Stimulated activated CD4-positive, alpha-beta T cell treated with anti-CD3 and anti-CD28 coated beads, Interleukin-12 subunit alpha, Interleukin-12 subunit beta, amount 100 ng/mL, for 24 hours (primary cell): ENCODE measurements at places on chromosomes 7 and 10.
A peak's percentile ranks its signal among the peaks of the same experiment; 100 is the strongest.

- DNase-seq, result no peak
These were observed 205.6 kb upstream of the ETV1 start for GRCh38 chr7:14195079-14195478.

DNA sequence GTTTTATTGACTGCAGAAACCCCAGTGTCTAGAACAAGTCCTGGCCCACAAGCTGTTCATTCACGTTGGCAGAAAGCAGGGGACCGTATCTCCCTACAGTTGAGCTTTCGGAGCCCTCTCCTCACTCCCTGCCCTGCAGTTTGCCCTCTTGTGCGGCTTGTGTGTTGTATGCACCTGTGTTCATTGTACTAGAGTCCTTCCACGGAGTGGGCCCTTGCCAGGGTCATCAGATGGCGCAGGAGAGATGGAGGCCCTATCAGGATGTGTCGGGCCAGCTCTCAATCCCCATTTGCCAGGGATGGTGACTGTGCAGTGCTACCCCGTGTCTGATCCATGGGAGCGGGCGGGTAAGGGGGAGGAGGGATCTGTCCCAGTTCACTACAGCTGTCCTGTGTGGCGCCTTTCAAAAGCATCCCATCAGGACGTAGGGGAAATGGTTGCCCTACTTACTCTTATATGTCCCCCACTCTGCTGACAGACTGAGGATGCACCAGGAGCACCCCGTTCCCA is 77.4 kb upstream of the PRR15 start:
- no peak for DNase-seq

DNA sequence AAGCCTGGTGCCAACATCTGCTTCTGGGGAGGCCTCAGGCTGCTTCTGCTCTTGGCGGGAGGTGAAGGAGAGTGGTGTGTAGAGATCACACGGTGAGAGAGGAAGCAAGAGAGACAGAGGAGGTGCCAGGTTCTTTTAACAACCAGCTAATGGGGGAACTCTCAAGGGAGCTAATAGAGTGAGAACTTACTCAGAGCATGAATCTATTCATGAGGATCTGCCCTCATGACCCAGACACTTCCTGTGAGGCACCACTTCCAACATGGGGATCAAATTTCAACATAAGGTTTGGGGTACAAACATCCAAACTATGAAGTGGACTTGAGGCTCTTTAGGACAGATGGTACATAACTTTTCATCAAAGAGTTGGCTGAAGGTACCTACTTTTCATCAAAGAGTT is 5.1 kb upstream of the ZNF32 start:
- no peak for DNase-seq

DNA sequence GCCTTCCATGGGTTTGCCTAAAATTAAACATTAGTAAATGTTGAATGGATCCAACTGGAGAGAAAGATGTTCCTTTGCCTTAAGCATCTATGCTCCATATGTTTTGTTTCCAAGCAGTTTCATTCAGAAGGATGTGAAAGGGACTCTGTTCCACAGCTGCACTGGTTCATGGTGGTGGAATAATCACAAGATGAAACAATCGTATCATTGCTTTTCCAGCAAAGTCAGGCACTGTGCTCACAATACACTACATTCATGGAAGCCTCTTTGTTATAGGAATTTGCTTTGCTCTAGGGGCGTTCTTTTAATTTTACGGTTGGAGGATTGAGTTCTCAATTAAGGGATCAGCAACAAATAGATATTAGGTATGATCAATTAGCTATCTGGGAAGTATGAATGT is 33.8 kb downstream of the RAMP3 start:
- DNase-seq, result no peak

DNA sequence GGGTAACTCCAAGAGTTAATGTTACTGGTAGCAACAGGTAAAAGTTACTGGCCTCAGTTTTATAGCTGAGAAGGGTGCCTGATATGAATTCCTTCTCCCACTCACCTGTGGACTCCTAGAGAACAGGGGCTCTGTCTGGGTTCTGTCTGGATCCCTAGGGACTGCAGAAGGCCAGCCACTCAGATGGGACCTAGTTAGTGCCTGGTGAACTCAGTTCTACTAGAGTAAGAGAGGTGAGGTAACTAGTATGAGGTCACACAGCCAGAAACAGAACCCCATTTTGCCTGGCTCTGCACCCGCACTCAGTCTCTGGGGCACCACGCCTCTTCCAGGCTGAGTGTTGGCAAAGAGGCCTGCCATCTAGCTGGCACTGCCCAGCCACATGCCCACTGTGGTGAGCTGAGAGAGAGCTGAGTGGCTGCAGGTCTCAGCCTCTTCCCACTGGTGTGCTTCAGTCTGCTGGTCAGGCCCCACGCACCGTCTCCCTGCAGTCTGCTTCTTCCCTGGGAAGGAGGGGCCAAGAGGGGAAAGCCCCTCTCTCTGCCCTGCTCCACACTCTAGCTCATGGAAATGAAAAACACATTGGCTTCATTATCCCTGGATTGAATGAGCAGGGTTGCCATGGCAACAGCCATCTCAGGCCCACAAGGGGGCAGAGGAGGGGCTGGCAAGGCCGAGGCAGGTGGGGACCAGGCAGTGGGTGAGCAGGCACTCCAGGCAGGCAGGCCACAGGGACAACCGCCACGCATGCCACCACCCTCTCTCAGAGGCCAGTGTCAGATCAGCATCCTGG is 110.6 kb downstream of the ZMIZ1 start:
- no peak for DNase-seq

DNA sequence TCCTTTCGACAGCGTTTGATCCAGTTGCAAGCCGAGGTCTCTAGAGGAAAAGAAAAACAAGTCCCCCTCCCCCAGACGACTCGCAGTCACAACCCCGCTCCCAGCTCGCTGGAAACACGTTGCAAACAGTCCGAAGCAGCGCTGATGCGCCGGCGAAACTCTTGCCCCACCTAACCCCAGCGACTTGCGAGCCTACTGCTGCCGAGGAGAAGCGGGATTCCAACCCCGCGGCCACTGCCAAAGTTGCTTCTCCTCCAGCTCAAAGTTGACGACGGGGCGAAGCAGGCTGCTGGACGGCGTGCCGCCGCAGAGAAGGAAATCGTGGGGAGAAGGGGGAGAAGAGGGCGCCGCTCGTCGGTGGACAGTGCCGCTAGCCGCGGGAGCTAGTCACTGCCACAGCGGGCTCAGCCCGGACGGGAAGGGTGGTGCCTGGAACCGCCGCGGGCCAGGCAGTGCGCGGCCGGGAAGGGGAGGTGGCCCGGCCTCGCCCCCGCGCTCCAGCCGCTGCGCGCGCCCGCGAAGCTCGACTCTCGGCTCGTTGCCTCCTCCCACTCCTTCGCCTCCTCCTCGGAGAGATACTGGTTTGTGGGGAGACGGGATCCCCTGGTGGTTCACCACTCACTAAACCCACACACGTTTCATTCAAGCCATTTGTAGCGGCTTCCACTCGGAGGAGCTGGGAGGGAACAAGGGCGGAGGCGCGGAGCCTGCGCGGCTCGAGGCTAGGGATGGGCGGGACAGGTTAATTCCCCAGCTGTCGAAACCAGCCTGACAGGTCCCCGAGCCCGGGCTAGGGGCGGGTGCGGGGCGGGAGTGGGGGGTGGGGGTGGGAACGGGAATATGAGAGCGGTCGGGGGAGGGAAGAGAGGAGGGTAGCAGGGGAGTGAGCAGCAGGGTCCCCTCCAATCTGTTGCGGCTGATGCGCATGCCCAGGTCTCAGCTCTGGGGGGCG is at the start of gene GPR37:
GPR37 (minus strand) TSS at position 392 of the 952 bp plus-strand sequence. CDS start 816 bp downstream, outside the sequence.
- peak; percentile 29 for DNase-seq

GRCh38 chr7:47266131-47266706 is 315.7 kb downstream of the TNS3 start:
- no peak for DNase-seq

DNA sequence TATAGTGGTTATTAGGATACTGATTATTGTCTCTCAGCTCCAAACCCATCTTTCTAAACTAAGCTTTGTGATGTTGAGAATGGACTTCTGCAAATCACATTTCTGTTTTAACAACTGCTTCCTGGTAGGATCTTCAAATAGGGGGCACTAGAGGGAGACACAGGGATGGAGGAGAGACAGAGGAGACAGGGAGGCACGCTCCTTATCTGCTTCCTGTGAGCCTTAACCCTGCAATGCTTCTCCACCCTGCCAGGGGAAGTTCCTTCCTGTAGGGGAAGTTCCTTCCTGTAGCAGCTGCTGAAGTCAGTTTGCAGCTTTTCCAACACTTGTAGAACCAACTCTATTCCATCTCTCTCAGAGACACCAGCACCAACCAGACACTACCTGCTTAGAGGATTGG is 847.2 kb downstream of the CCSER2 start:
- no peak for DNase-seq

GRCh38 chr10:77062381-77062780 is 575.2 kb downstream of the KCNMA1 start:
- no peak for DNase-seq

DNA sequence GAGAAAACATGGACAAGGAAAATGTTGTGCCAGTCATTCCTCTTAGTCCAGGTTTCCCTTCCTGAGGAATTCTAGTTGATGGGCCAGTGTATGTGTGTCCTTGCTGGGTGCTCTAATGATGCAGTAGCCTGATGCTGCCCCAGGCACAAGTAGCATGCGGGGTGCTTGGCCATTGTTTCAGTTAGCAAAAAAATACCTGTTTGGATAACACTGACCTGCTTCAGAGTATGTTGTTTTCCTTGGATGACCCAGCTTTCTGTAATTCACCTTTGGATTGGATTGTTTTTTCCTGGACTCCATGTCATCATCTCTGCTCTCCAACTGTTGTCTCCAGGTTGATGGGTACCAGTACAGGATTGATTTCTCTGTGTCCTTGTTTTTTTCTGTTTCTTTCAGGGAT is 169.2 kb downstream of the SND1 start:
- no peak for DNase-seq

DNA sequence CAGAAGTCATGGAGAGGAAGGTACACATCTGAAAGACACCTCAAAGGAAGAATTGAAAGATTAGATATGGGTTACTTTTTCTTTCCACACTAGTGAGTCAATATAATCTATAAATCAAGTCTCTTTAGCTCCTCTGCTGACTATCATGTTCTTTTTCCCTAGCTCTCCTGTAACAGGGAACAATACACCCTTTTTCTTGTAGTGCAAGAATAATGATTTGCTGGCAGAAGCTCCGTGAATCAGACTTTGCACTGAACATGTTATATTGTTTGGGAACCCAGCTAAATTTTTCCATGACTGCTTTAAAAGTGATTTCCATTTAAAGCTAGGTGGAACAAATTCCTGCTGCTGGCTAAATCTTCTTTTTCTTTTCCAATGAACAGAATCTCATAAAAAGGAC is 756.6 kb upstream of the C7orf33 start:
- no peak for DNase-seq

GRCh38 chr10:456486-456885 is 233.0 kb downstream of the DIP2C start:
- no peak for DNase-seq

DNA sequence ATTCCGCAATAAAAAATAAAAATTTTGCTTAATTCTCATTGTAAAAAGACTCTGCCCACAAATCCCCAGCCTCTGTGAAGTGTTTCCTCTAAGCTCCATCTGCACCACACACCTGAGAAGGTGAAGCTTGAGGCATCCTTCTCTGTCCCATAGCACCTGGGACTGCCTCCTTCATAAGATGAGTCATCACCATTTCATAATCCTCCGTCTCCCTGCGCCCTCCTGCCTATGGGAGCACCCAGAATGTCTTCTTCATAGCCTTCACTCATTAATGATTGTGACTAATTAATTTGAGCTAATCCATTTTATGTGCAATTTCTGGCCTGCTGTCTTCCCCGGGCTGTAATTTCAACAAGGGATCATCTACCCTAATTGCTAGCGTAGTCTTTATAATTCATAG is 90.3 kb downstream of the WDR11 start:
- no peak for DNase-seq

GRCh38 chr7:107494315-107494751 is 24.5 kb downstream of the GPR22 start:
- DNase-seq, result no peak

GRCh38 chr7:10662491-10662890 is 311.2 kb upstream of the PHF14 start:
- no peak for DNase-seq

DNA sequence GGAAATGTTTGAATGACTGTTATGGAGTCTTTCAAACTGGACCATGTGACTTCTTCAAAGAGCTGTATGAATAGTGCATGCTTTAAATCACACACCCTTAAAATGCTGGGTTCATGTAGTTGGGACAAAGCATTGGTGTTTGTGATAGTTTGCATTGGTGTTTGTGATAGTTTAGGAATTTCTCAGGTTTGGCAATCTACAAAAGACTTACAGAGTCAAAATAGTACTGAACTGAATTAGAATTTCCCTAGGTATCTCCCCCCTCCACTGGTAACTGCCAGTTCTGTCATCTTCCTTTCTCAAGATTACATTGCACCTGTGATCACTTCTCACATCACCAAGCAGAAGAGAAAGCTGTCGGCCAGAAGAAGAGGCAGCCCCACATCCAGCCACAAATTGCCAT is 261.1 kb downstream of the GATA3 start:
- DNase-seq, result no peak

GRCh38 chr10:47223236-47223635 is 76.8 kb upstream of the GDF10 start:
- no peak for DNase-seq

GRCh38 chr7:134919240-134919641 is 67.1 kb upstream of the AGBL3 start:
- DNase-seq, result no peak

- no peak for DNase-seq
These were observed 106.2 kb downstream of the PLXDC2 start for GRCh38 chr10:19922236-19922963.

DNA sequence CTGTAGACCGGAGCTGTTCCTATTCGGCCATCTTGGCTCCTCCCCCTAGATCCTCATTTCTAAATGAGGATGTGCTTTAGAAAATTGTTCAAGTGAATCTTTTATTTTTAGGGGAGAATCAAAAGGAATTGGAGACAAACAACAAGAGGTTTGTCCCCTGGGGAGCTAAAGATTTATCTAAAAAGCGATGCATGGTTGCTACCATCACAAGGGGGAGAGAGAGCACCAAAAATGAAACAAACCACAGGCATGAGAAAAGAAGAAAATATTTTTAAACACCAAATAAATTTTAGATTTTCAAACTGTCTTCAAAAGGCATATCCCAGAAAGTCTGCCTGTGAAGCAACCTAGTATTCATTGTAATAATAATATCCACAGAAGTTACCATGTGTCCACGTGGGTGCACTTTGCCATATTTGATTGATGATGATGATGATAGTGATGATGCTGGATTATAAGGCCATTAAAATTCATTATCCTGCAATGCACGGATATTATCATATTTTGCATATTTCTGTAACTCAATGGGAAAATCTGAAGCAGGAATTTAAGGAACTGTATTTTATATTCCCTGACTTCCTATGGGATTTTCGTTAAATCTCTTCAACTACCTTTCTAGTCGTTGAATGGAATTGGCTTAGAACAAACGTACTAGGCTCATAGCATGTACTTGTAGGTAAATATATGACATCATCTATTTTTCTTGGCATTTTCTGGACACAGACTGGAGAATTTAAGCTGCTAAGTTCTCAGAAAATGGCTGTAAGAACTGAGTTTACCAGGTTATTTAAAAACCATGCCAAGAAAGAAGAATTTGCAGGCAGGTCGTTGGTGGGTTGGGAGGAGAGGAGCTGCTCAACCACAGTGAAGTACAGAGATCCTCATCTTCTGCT is 171.6 kb downstream of the WDR37 start:
- no peak for DNase-seq

- no peak for DNase-seq
These were observed 45.4 kb downstream of the ST7 start for GRCh38 chr7:116998567-116999175.
